Effector CD8-positive, alpha-beta T cell (primary cell): ENCODE measurements at places on chromosomes 1 and 21.
A peak's percentile ranks its signal among the peaks of the same experiment; 100 is the strongest.

DNA sequence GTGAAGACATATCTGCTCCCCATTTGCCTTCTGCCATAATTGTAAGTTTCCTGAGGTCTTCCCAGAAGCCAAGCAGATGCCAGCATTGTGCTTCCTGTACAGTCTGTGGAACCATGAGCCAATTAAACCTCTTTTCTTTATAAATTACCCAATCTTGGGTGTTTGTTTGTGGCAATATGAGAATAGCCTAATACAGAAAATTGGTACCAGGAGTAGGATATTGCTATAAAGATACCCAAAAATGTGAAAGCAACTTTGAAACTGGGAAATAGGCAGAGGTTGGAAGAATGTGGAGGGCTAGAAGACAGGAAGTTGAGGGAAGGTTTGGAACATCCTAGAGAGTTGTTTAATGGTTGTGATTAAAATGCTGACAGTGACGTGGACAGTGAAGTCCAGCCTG lies 90.8 kb downstream of the HHIPL2 start:
- no peak for DNase-seq

- no peak for DNase-seq
Measured at GRCh38 chr1:164783778-164784555, 225.0 kb downstream of the PBX1 start.

DNA sequence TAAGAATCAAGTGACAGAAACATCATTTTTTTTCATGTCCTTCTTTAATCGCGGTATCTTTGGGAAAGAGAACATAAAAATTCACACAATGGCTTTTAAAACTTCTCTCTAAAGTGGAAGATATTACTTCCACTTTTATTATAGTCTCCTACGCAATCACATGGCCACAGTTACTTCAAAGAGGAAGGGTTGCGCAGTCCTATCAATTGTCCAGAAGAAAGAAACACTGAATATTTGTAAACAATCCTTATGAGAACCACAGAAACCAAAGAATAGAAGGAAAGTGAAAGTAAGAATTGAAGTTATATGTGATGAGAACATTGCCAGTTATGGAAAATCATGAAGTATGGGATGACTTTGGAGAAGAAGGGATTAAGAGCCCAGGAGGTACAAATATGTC lies 32.6 kb downstream of the CFH start:
- DNase-seq, result no peak

DNA sequence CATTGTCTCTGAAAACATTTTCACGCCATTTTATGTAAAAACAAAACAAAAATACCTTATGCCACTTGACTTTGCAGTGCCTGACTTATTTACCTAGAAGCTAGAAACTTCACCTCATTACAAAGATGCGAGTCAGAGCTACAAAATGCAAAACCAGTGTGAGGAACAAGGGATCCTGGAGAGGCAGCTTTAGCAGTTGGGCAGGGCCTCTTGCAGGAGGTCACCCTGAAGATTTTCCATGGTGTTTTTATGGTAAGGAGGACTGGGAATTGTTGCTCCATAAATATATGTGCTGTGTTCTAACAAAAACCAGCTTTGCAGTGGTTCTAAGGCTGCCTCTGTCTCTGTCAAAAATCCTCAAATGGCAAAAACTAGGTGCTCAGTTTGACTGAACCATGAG lies 36.4 kb upstream of the TARBP1 start:
- DNase-seq, result no peak

GRCh38 chr1:11700601-11701467 lies 9.3 kb downstream of the DRAXIN start:
- DNase-seq, result no peak

- no peak for DNase-seq
Measured at GRCh38 chr21:45123440-45123839, 49.1 kb downstream of the ADARB1 start.

DNA sequence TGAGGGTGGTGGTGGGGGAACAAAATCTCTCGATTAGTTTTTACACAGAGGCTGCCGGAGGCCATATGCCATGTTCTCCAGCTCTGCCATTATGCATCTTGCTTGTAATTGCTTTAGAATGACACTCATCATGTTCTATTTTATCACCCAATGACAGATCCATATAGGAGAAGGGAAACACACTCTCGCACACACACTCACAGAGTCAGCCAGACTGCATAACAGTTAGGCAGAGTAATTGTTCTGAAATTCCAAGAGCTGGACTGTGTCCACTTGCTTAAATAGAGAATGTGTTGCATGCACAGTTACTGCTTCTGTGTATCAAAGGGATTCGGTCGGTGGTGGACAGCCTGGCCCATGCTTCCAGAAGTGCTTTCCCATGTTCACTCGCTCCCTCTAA lies 30.6 kb downstream of the KCND3 start:
- DNase-seq, result no peak

DNA sequence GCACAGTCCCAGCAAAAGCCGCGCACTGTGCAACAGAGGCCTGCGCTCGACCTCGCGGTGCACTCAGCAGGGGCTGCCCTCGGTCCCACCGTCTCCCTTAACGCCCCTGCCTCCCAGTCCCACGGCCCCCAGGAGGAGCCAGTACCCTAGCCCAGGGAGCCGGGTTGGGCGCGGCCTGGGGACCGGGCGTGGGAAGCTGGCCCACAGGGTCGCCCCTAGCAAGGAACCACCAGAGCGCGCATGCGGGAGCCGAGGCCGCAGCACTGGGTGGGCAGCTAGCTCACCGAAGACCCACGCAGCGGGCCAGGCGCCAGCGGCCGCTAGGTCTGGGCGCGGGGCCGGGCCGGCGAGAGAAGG lies 21.6 kb upstream of the ZNF678 start:
- DNase-seq, result no peak

- DNase-seq, result no peak
Measured at GRCh38 chr1:24704411-24705259, 40.6 kb upstream of the CLIC4 start.

GRCh38 chr21:29233256-29233546 lies 65.5 kb upstream of the BACH1 start:
- DNase-seq, result no peak

DNA sequence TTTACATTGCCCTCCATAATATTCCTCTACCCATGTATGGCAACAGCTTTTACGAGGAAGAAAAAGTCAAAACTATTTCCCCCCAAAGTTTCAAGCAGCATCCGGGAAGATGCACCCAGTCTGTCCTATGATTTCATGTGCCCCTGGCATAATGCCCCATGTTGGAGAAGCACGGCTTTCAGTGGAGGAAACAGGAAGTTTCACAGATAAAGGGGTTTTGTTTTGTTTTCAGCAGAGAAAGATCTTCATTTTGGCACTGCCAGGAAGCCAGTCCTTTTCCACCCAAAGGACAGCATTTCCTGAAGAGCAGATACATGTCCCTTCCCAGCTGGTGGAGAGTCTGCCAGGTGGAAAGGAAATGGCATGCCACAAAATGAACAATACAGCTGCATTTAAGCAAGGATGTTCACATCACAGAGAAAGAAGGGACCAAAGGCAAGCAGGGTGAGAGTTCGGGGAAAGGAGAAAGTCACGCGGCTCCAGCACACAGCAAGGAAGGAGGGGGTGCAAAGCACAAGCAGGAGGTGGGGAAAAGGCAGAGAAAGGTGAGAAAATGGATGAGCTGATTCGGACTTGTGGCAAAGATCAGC lies 95.3 kb upstream of the HIVEP3 start:
- no peak for DNase-seq

- DNase-seq, result no peak
Measured at GRCh38 chr1:32066489-32066873, 6.3 kb upstream of the TMEM39B start.

DNA sequence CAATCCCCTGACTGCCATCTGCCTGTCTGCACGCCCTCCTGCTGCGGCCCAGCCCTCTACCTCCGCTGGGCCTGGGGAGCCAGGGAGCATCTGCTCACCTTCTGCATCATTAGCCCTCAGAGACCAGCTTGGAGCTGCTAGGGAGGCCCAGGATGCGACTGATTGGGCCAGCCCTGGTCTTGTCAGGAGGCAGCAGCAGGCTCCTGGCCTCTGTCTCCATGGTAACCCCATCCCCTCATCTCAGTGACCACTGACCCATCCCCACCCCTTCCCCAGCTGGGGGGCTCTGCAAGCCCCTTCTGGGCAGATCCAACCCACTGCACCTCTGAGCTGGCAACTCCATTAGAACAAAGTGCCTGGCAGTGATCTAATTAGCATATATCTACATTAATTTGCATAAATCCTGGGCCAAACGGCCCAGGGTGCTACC lies 37.7 kb downstream of the NKAIN1 start:
- DNase-seq, result no peak

DNA sequence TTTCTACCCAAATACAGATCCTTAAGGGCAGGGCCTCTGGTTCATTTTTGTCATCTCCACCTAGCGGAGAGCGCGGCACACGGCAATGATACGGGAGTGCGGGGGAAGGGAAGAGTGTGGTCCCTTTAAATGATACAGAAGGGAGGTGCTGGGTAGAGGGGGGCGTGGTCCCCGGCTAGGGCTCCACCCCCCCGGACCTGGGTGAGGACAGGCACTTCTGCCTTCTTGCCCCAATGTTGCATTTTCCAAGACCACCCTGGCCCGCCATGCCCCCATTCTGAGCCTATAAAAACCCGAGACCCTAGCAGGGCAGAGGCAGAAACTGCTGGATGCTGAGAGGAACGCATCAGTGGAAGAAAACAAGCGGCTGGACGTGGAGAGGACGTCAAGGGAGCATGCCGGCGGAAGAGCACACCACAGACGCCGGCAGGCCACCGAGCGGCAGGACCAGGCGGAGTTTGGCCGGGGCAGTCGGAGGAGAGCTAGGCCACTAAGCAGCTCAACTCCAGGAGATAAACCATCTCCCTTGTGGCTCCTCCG lies 30.0 kb downstream of the LRRC3 start:
- DNase-seq, result peak; percentile 38

DNA sequence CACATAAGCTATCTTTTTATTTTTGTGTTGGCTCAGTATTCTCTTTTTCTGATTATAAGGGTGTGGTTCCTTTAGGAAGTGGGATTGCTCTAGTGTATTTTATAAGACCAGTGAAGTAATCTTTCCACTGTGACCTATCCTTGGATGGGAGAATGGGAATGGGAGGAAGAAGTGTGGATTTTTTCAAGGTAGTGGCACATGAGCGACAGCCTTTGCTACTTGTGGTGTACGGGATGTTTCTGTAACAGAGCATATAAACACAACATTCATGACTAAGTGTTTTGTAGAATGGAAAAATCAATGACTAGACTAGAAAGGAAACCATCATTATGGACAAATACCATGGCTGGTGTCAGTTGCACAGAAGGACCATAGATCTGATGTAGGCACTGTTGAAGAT lies 209.6 kb downstream of the GIPC2 start:
- no peak for DNase-seq

DNA sequence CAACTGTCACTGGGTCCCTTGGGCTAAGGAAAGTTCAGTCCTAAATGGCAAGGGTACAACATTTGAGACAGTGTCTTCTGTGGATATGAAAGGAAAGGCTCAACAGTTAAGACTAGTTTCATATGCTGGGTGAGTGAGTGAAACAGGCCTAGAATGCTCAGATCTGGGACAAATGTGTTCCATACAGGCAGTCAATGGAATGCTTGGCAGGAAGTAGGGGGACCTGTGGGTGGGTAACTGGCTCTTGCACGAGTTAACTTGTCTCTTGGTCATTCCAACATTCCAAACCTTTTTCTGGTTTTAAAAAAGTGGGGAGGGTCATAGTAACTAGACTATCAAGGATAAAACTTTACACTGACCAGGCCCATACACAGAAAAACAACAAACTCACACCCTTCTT lies 17.8 kb upstream of the ADAM30 start:
- no peak for DNase-seq

DNA sequence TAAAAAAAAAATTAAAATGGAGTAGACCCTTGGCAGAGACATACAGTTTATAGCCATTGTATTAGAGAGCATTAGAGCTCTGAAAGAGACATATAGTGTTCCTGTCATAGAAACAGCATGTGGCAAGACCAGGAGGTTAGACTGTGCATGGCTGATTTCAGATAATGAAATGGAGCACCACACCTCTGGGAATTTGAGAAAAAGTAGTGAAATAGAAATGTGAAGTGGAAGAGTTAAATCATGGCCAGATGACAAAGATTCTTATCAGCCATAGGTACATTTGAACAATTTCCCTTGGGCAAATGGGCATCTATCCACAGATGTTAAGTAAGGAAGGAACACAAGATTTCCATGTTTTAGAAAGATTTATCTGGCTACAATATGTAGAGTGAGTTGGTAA lies 1083.1 kb downstream of the PLA2G4A start:
- DNase-seq, result no peak

DNA sequence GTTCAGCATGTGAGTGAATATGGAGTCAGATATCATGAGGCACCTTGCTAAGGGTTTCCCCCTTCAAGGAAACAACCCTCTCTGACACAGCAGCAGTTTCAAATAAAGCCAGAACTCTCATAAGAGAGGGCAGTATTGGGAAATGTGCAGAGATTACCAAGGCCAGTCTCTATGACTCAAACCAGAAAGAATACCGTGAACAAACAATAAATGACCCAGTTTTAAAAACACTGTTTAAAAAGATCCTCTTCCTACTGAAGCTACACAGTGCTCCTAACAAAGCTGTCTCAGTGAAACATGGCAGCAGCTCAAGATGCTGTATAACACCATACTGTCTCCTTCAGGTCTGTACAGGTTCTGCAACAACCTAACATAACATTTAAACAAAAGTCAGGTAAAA lies 102.6 kb downstream of the KIAA0319L start:
- DNase-seq, result no peak

DNA sequence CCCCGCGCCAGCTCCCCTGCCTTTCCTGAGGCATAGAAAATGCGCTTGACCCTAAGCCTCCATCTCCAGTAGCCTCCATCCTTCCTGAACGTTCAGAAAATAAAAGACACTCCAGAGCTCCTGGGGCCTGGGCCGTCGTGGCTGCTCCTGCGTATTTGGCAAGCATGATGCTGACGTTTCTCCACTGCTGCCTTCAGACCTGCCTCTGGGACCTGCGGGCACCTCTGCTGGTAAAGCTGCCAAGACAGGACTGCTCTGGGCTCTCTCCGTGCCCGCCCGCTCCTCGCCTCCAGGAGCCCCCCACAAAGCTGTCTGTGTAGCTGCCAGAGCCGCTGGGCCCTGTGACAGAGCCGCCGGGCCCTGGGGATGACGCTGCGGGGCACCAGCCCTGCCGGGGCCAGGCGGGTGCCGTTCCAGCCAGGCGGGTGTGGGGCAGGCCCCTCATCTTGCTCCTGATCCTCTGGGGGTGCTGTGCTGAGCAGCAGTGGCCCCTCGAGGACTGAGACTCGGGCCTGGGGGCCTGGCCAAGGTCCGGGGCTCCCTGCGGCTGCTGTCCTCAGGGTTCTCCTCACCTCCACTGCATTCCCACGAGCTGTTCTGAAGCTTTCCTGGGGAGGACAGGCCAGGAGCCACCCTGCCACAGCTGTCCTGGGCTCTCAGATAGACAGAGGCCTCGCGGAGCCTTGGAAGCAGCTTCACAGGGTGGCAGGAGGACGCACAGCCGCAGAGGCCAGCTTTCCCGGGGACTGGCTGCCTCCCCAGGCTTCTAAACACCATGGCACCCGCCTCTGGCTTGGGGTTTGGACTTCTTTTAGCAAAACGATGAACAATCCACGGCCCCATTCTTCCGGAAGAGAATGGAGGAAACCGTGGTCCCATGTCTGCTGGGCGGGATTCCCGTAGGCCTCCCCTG lies 48.1 kb downstream of the MORN1 start:
- no peak for DNase-seq

DNA sequence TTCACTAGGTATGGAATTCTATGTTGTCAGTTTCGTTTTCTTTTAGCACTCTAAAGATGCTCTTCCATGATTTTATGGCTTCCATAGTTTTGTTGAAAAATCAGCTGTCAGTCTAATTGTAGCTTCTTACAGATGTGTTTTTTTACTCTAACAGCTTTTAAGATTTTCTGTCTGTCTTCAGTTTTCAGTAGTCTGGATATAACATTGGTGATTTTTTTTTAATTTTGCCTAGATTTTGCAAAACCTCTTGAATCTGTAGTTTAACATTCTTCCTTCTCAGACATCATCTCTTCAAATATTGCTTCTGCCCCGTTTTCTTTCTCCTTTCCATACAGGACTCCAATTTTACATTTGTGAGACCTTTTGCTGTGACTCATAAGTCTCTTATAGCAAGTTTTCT lies 17.9 kb upstream of the DYRK1A start:
- DNase-seq, result no peak
